Stimulated activated naive CD8-positive, alpha-beta T cell treated with anti-CD3 and anti-CD28 coated beads, Interleukin-15, amount 100 ng/mL, for 72 hours (primary cell): ENCODE measurements at places on chromosomes 5 and 9.

GRCh38 chr5:168552146-168552545 lies 23.0 kb downstream of the FBLL1 start:
- no peak for DNase-seq

DNA sequence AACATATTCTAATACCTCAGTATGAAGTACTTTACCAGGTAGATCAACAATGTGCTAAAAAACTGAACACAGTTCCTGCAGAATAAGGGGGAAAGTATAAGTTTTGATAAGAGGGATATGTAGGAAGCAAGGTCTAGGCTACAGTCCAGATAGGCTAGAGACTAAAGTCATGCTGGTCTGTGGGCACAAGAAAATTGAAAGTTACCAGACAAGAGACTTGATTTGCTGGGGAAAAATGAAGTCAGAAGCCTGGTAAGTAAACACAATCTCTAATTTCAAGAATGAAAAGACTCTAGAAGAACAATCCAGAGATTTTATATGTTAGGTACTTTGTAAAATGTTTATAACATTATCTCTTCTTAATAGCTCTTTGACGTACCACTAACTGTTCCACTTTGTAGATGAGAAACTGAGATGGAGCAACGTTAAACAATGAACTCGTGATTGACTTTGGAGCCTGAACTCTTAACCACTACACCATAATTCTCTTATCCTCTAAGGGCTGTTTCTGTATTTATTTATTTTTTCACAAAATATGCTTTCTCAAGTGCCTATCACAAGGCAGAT lies 19.5 kb downstream of the ADAMTS6 start:
- DNase-seq, result no peak

DNA sequence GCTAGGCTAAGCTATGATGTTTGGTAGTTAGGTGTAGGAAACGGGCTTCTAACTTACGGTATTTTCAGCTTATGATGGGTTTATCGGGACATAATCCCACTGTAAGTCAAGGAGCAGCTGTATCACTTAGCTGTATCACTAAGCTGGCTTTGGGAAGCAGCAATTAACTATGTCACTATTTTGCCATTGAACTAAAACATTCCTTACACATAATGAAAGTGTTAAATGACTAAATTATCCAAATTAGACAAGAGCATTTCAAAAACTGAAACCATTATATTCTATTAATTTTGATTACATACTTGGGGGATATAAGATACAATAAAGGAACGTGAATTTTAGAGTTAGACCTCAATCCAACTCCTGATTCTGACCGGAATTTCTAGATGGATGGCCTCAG lies 188.3 kb downstream of the AGTPBP1 start:
- DNase-seq, result no peak

DNA sequence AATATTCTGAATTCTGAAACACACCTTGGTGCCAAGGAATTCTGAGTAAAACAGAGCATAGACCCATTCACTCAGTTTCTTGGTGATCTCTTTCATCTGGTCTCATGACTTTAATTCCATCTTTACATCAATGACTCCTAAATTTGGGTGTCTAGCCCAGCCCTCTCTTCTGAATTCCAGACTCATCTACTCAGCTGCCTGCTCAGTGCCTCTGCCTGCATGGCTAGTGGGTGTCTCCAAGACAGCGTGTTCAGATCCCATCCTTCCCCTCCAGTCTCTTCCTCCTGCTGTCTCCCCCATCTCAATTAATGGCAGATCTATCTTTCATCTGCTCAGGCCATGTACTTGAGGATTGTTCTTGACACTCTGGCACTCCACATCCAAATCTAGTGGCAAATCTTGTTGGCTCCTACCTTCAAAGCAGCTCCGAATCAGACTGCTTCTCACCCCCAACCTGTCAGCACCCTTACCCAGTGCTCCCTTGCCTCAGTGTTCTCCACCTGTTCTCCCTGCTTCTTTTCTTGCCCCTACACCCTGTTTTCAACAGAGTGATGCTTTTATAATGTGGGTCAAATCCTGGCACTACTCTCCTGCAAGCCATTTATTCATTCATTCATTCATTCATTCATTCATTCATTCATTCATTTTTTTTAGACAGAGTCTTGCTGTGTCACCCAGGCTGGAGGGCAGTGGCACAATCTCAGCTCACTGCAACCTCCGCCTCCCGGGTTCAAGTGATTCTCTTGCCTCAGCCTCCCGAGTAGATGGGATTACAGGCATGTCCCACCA lies 5.3 kb downstream of the CAVIN4 start:
- DNase-seq, result no peak

- no peak for DNase-seq
Observed at GRCh38 chr5:179121667-179122111, 61.5 kb downstream of the ZNF354C start.

- DNase-seq, result no peak
Observed at GRCh38 chr5:145105384-145105783, 729.8 kb downstream of the PRELID2 start.

- no peak for DNase-seq
Observed at GRCh38 chr9:37333288-37333687, 89.2 kb upstream of the GRHPR start.

GRCh38 chr5:142320430-142320738 lies 4.4 kb downstream of the SPRY4 start:
- no peak for DNase-seq

GRCh38 chr5:37918424-37918823 lies 78.6 kb upstream of the GDNF start:
- DNase-seq, result no peak

- no peak for DNase-seq
Observed at GRCh38 chr5:36537724-36538123, 68.7 kb upstream of the SLC1A3 start.

DNA sequence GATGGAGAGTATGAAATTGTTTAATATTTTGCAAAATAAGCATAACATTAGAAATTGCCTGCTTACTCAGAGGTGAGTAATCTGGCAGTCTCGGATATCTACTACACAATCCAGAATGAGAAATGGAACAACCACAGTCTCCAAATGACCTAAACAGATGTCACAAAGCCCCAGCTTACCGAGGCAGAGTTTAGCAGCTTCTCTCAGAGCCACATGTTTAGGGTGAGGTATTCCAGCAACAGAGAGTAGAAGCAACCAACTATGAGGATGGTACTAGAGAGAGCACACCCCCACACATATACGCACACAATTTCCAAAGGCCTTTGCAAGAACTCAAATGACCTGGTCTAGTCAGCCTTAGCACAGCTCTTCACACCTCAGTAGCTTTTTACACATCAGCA lies 122.7 kb upstream of the LPAR1 start:
- DNase-seq, result no peak

GRCh38 chr5:76754668-76755078 lies 38.7 kb downstream of the F2R start:
- DNase-seq, result no peak

GRCh38 chr5:112973904-112974303 lies 2.7 kb upstream of the DCP2 start:
- DNase-seq, result no peak

- DNase-seq, result no peak
Observed at GRCh38 chr5:161256957-161257356, 289.6 kb downstream of the GABRB2 start.

- DNase-seq, result no peak
Observed at GRCh38 chr9:38328765-38329164, 63.7 kb upstream of the ALDH1B1 start.

- DNase-seq, result no peak
Observed at GRCh38 chr9:4464911-4465513, 25.3 kb upstream of the SLC1A1 start.

- DNase-seq, result no peak
Observed at GRCh38 chr9:110066929-110067716, 140.8 kb downstream of the C9orf152 start.

GRCh38 chr5:2724831-2725230 lies 26.6 kb downstream of the IRX2 start:
- no peak for DNase-seq

GRCh38 chr5:147509710-147510651 lies at the start of gene DPYSL3:
Gene DPYSL3, minus strand, starts transcription at chr5:147510068. Its CDS starts 210 bp downstream, at chr5:147509858.
- no peak for DNase-seq

DNA sequence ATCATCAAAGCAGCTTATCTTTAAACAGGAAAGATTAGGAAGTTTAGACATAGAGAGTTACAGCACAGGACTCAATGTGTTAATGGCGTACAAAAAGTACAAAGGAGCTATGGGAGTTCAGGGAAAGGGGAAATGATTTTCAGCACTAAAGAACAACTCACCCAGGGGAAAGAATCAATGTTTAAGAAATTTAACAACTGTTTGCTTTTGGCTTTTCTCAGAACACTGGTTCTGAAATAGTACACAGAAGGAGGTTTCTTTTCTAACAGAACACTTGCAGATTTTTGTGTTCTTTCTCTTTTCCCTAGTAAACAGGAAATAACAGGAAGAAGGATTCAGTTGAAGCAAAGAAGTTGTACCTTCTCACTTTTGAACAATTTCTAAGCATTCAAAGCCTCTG lies 71.3 kb upstream of the GHR start:
- no peak for DNase-seq

GRCh38 chr5:59333416-59333815 lies 560.1 kb downstream of the PDE4D start:
- no peak for DNase-seq

DNA sequence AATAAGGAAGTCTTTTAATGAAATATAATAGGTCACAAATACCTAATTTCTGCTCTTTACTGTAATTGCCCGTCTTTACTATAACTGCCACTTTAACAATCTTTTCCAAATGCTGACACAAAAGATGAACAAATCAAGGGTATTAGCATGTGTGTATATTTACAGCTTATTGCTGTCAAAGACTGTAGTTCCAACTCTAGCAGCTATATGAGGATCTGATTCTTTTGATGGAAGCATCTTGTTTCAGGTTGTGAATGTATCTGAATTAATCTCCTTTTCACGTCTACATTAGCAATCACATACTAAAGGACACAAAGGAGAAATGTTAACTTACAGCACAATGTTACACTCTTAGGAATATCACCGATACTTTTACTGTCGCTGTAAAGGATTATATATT lies 27.9 kb downstream of the RFX3 start:
- DNase-seq, result no peak

GRCh38 chr9:128102861-128103588 lies 24.5 kb downstream of the PTGES2 start:
- no peak for DNase-seq

- no peak for DNase-seq
Observed at GRCh38 chr9:72462340-72462739, 59.1 kb upstream of the TMC1 start.

- DNase-seq, result no peak
Observed at GRCh38 chr9:2824564-2824963, 19.3 kb downstream of the PUM3 start.

DNA sequence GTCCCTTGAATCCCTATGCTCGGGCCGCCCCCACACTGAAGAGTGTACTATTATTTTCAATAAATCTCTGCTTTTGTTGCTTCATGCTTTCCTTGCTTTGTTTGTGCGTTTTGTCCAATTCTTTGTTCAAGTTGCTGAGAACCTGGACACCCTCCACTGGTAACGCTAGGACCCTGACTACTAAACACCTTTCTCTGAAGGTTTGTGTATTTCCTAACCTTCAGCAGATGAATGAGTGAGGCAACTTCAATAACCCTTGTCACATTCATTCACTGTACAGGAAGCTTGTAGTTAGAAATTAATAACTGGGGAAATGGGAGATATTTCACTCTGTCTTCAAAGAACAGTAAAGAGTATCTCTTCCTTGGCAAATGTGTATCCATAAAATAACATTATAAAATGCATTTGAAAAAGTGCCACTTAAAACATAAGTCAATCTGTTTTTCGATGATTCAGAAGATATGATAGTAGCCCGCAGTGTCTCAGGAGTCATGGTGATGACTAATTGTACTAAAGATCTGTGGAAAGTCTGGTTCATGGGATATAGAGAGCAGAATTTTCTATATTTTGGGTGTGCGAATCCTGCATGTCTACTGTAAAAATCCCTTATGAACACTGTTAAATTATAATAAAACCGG lies 43.2 kb upstream of the ANKH start:
- no peak for DNase-seq

DNA sequence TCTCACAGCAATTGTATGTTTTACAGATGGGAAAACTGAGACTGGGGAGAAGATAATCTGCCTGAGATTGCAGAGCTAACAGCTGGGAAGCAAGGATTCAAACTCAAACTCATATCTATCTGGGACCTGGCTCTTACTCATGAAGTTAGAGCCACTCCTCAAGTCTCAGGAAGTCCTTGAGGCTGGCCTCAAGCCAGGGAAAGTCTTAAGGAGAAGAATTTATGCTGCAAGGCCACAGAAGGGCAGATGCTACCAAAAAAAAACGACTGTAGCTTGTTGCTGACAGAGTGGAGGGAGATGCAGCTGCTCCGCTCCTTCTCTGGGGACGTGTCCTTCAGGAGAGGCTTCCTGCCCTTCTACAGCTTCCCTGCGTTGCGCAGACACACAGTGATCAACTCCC lies 39.8 kb downstream of the BARHL1 start:
- DNase-seq, result no peak

- no peak for DNase-seq
Observed at GRCh38 chr5:139708877-139709581, 60.9 kb downstream of the CXXC5 start.

DNA sequence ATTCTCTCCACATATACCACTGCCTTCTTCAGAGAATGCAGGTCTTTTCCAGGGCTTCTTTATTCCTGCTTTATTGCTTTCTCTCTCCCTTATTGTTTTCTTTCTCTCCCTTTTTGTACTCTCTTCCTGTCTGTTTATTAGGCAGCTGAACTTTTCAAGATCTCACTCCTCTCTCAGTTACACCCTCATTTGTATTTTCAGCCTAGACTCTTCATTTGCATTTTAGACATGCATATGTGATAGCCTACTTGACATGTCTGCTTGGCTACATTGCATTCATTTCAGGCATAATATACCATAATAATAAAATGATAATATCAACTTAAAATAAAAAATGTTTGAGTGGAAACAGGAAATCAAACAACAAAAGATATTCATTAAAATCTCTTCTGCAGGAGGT lies 377.9 kb upstream of the TNC start:
- DNase-seq, result no peak

DNA sequence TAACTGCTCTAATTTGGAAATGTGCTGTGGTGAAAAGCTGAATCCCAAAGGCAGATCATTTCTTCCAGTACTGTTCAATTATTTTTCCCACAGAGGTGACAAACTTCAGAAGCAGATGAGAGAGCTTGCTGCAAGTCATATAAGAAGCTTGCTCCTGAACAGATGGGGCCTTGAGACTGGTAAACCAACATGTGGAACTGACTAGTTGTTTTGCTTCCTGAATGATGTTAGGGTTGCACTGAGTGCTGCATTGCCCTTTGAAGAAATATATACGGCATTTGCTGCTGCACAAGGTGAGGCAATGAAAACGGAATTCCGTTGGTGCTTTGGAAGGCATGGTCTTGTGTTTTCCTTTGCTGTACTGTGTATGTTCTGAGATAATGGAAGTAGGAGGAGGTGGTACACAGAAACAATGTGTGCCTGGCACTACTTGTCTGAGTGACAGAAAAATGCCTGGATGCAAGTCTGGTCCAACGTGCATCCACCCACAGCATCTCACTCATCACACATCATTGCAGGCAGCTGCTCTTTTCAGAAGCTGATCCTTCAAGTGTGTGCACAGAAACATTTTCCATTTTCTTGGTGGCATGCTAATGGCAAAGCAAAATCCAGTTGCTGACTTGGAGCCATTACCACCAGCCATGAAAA lies 76.9 kb downstream of the ANKH start:
- DNase-seq, result no peak
